ENCODE measurements at places on chromosomes 3 and 15.

DNA sequence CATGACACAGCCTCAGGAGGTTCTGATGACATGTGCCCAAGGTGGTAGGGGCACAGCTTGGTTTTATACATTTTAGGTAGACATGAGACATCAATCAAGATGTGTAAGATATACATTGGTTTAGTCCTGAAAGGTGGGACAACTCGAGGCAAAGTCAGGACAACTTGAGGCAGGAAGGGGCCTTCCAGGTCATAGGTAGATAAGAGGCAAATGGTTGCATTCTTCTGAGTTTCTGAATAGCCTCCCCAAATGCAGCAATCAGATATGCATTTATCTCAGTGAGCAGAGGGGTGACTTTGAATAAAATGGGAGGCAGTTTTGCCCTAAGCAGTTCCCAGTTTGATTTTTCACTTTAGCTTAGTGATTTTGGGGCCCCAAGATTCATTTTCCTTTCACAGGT lies 91.6 kb downstream of the CHCHD4 start:
- ATAC-seq: no peak

DNA sequence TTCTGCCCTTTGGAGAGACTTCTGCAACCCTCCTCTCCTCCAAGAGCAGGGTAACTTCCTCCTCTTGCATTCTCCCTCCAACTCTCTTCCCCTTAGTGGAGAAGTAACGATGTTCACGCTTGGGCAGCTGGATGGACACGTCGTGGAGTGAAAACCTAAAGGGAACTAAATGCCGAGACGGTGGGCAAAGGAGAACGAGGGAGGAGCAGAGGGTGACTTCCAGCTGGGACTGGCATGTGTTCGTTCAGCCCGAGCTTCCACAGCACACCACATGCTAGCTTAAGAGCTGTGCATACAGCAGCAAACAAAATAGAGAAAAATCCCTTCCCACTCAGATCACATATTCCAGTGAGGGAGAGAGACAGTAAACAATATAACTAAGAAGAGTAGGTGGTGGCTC lies 179.8 kb downstream of the SLCO3A1 start:
- no peak for ATAC-seq

GRCh38 chr15:31046759-31047359 lies 54.7 kb downstream of the TRPM1 start:
- no peak for ATAC-seq

DNA sequence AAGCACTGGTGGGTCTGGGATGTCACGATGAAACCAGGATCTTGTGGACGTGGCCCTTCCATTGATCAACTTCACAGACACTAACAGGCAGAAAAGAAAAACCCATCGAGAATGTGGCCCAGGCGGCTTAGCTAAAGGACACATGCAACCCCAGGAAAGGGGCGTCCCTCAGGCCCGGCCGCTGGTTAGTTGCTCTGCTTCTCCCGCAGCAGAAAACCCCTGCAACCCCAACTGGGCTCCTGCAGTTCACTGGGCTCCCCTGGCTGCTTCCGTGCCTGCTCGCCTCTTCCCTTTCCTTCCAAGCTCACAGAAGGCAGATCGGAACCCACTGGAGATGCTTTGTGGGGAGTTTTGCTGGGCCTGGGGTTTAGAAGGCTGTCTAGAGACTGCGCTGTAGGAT lies 1.1 kb downstream of the GASK1A start:
- ATAC-seq: no peak

GRCh38 chr3:184368116-184368515 lies 6.6 kb downstream of the POLR2H start:
- no peak for ATAC-seq

GRCh38 chr3:133103706-133104105 lies 65.5 kb downstream of the TMEM108 start:
- ATAC-seq: no peak

GRCh38 chr3:134852132-134852531 lies 57.1 kb downstream of the EPHB1 start:
- no peak for ATAC-seq

DNA sequence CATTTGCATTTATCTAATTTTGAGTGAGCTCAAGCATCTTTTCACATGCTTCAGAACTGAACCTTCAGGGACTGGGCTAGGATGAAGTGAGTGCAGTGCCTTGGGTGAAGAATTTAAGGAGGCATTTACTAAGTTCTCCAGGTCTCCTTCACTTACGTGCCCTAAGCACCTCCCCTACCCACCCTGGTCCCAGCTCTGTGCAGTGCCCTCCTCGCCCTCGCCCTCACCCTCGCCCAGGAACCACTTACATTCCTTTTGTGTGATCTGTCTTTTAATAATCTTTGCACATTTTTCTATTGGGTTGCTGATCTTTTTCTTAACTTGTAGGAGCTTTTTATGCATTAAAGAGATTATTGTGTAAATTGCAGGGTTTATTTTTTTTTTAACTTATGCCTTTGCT lies 322.6 kb downstream of the THSD4 start:
- no peak for ATAC-seq

GRCh38 chr3:11050666-11051323 lies 58.2 kb downstream of the SLC6A1 start:
- ATAC-seq: no peak

DNA sequence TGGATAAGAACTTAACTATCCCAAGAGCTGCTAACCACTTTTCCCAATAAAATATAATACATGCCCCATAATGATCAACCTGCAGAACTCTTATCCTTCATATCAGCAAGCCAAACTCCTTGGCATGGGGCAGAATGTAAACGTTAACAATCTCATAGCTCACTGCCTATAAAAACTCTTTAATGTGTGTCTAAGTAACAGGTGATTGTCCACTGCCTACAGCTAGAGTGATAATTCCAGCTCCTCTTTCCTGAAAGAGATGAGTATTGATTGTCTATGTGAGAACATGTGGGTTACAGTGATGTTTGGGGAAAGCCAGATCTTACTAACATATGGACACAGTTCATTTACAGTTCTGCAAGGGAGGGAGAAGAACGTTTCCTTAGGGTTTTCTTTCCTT lies 11.3 kb upstream of the GLCE start:
- no peak for ATAC-seq

GRCh38 chr3:117524890-117525289 lies 815.3 kb downstream of the TUSC7 start:
- no peak for ATAC-seq

DNA sequence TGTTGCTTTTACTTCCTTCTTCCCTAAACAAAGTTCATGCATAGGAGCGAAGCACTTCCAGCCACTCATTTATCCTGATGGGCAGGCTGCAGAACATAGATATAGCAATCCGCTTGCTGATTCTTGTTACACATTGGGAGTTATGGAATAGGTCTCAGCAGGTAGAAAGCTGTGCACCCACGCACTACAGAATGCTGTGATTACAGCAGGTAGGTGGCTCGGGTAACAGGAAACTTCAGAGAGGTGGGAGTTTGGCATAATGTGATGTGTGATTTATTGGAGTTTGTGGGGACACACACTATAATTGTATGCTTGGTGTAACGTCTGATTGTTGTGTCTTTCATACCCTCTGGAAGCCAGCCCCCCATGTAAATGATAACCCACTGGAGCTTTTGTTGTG lies 99.2 kb upstream of the MEIS2 start:
- ATAC-seq: no peak

DNA sequence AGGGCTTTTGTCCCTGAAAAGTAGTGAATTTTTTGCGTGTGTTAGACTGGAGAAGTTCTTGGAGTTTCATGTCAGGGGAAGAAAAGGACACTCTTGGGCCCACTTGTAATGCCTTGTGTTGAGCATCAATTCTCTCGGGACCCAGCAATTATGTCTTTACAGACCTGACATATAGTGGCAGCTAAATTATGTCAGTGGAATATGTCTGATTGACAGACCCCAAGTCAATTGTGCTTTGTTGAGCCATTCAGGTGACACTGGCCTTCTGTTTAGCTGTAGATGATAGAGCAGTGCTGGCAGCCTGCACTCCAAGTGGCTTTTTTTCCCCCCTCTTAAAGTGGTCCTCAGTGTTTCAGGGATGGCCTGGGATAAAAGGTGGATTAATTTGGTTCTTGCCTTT lies 112.1 kb upstream of the AGBL1 start:
- ATAC-seq: no peak

DNA sequence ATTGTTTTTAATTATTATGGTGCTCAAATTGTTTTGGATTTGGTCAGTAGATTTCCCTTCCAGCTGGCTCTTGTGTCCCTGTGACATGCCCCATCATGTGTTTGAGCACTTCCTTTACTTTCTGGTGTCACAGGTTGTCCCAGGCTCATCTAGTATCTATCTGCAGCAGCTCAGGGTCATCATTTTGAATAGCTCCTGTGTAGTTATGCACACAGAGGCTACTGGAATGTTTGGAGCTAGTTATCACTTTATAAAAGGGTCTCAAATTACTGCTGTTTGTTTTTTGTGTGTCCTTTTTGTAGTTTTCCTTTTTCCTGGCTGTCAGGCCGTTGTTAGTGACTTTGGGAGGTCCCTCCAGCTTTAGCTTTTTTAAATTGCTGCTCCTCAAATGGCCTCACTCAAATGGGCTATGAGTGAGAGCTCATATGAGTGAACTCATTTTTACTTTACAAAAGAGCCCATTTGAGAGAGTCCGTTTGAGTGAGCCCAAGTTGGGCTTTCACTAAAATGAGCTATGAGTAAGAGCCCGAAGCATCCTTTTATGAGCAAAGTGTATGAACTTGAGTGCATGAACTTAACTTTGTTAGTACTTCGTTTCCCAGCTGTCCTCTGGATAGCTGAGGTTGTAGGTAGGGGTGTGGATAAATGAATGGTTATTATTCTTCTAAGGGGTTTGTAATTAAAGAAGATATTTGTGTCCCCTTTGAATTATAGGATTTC lies 43.8 kb downstream of the SQOR start:
- ATAC-seq: no peak

DNA sequence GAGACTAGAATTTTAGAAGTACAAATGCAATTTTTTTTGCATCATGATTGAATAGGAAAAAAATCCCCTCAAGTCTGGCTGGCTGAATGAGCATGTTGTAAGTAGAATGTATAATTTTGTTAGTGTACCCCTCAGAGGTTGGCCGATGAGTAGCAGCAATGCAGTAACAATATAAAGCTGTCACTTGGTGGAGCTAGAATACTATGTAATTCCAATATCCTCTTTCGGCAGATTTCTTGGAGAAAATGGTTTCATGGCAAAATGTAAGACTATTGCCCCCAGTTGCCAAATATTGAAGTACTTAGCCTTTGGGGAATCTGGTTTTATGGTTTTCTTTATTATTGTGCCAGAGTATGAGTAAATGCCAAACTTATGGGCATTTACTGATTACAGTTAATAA lies 39.8 kb upstream of the SGO1 start:
- no peak for ATAC-seq

DNA sequence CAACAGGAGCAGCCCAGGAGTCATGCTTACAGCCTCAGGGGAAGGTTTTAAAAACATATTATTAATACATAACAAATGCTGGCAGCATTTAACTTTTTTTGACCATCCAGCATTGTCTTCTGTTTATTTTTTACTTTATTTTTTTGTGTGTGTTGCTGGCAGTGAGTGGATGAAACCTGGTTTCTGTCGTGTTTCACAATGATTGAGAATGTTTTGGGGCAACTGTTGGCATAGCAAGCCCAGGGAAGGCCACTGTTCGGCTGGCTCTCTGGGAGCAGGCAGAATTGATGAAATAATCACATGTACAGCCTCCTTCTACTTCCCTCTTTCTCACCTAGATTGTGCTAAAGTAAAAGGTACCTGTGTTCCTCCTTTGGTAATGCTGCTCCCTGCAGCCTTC lies 190.2 kb downstream of the NR1D2 start:
- ATAC-seq: peak; percentile 52

- no peak for ATAC-seq
Measured at GRCh38 chr3:29416514-29416913, 135.6 kb downstream of the RBMS3 start.

DNA sequence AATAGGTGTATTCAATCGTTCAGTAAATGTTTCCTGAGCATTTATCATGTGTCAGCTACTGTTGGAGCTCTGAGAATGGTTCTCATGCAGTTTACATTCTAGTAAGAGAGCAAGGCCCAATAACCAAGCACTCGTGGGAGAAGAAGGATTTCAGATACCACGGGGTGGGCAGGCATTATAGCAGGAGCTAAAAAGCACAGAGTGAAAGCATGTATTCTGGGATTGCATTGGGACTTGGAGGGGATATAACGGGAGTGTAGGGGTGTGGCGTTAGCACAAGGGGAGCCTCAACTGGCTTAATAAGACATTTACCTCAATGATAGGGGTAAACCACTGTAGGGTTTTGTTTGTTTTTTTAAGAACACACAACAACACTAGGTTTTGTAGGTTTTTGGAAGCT lies 1.6 kb upstream of the SIAH2 start:
- ATAC-seq: no peak

GRCh38 chr3:102745881-102746280 lies 311.1 kb downstream of the ZPLD1 start:
- no peak for ATAC-seq

GRCh38 chr3:63800097-63800496 lies 19.0 kb upstream of the C3orf49 start:
- no peak for ATAC-seq

DNA sequence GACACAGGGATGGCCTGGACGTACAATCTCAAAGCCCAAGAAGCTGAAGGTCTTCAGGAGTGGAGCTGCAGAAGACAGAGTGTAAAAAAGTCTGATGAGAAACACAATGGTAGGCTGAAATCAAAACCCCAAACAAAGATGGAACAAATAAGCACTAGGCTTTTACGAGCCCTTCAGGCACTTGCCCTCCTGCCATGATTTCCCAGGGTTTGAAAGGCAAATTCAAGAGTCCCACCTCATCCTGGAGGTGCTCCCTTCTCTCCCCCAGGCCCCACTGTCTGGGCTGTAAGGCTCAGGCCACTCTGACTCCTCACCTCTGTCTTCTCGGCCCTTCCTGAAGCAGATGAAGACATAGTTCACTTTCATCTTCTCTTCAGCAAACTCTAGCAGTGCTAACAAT lies 86.6 kb downstream of the RBPMS2 start:
- no peak for ATAC-seq

DNA sequence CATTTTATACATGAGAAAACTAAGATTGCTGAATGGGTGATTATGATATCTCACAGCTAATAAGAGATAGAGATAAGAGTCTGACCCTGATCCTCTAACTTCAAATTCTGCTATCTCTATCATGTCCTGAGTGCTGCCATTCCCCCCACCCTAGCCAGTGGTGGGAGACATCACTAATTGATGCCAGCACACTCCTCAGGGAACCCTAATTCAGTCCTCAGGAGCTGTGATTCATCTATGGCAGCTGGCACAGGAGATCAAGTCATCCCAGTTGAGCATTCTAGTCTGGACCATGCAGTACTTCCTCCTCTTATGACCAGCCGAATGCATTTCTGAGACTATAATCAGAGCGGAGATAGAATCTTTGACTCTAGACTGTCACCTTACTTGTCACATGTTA lies 71.9 kb downstream of the SYNM start:
- ATAC-seq: no peak
